Chondrocyte (in vitro differentiated cells): ENCODE measurements at places on chromosomes 16 and 17. TPM values are rescaled to one million over a fixed set of nuclear protein-coding genes. Genes with fewer than 3 reads are reported as not detected.

GRCh38 chr17:1648173-1648962, 1.3 kb downstream of the RILP start:
- no peak for DNase-seq

DNA sequence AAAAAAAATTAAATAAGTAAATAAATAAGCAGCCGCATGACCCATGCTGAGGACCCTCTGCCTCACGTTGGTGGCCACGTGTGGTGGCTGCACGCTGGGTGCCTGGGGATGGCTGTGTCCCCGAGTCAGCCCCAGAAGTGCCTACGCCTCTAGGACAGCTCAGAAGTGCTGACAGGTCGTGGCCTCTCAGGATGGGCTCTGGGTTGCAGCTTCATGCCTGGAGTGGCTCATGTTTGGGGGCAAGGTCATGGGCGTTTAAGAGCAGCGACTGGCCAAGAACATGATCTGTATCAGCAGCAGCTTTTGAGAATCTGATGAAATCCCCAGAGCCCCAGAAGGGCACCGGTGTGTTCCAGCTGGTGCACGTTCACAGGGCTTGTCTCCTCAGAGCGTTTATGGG, 26.8 kb upstream of the CAPN15 start:
- DNase-seq, result no peak

DNA sequence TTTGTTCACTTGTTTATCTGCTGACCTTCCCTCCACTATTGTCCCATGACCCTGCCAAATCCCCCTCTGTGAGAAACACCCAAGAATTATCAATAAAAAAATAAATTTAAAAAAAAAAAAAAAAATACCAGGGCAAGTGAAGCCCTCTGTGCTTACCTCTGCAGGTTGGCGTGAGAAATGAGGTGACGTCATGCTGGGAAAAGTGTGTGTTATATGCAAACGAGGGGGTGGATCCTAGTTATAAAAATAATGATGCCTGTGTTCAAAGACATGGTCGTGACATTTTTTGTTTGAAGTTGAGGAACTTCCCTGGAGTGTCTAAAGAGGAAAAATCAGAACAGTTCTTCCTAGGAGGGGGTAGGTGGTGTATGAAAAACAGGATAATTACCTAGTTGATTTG, 20.2 kb downstream of the TMC7 start:
- no peak for DNase-seq

- no peak for DNase-seq
Measured at GRCh38 chr16:66212428-66212827, 154.1 kb upstream of the CDH5 start.

GRCh38 chr17:2797226-2797625, 988 bp downstream of the RAP1GAP2 start:
- DNase-seq, result no peak

DNA sequence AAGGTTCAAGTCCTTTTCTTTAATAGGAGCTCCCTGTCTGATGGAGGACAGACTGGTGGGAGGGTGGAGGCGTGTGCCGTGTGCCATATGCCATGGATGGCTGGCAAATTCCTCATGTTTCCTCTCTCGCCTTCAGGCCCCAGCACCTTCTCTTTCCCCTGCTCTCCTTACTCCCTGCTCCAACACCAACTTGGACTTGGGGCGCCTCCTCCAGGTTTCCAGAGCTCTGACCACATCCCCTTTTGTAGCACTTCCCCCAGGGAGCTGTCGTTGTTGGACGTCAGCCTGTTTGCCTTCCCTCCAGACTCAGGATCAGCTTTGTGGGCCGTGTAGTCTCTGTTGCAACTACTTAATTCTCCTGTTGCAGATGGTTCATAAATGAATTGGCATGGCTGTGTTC, 30.7 kb downstream of the TMC7 start:
- no peak for DNase-seq

- no peak for DNase-seq
Measured at GRCh38 chr17:14405189-14405588, 104.3 kb downstream of the HS3ST3B1 start.

DNA sequence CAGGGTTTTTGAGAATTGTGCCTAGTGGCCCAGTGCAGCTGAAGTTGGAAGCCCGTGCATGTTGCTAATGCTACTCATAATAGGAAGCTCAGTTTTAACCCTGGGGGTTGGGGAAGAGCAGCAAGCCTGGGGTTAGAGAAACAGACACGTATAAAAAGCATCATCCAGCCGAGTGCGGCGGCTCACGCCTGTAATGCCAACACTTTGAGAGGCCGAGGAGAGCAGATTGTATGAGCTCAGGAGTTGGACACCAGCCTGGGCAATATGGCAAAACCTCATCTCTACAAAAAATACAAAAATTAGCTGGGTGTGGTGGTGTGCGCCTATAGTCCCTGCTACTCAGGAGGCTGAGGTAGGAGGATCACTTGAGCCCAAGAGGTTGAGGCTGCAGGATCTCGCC, 2.3 kb upstream of the CLUH start:
- no peak for DNase-seq

Gene TSEN54
- 11.0 to 14.6 TPM (median 12.2 TPM) in 3 replicates for total RNA-seq

Gene TBC1D28
- not detected in 3 replicates for total RNA-seq

Gene SGCA
- 0.85 to 5.5 TPM (median 1.3 TPM) in 3 replicates for total RNA-seq

Gene CHST5
- 0.07 to 0.17 TPM (median 0.10 TPM) in 3 replicates for total RNA-seq

Gene CIBAR2
- total RNA-seq, result not detected in 3 replicates
